ENCODE measurements at places on chromosomes 1 and 21. TPM values are rescaled to one million over a fixed set of nuclear protein-coding genes. Genes with fewer than 3 reads are reported as not detected.

DNA sequence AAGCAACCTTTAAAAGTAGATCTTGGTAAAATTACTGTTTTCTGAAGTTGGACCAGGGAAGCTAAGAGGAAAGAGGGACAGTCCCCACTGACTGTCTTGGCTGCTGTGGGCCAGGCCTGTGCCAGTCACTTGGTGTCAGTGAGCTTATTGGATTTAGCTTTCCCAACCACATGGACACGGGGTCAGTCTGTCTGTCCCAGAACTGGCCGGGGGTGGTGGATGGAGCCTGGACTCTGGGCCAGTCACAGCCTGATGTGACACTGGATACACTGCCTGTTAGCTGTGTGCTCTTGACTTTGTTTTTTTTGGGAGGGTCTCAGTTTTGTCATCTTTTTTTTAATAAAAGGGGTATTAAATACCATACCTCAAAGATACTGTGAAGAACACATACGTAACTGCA, 96.7 kb downstream of the GALNT2 start:
- H3K27ac ChIP-seq: no peak overlapping the region
- H3K36me3 ChIP-seq: no peaks in the 10 kb centered on the region
- no peak overlapping the region for H3K4me3 ChIP-seq
- peaks cover 15% of the 10 kb centered on the region for H3K4me1 ChIP-seq
- no peak for DNase-seq

GRCh38 chr21:22827422-22827821, 1829.2 kb downstream of the NCAM2 start:
- no peak overlapping the region for H3K4me3 ChIP-seq
- H3K36me3 ChIP-seq: no peaks in the 10 kb centered on the region
- H3K4me1 ChIP-seq: no peaks in the 10 kb centered on the region
- H3K27ac ChIP-seq: no peak overlapping the region
- H3K27me3 ChIP-seq: no peaks in the 10 kb centered on the region

Gene LTN1
- 23.4 TPM for total RNA-seq

Gene SPRR2E
- total RNA-seq: not detected

GRCh38 chr1:200909757-200910239, 15.1 kb downstream of the INAVA start:
- no peak overlapping the region for H3K4me3 ChIP-seq
- no peaks in the 10 kb centered on the region for H3K27me3 ChIP-seq
- H3K27ac ChIP-seq: no peak overlapping the region
- no peak for DNase-seq
- no peaks in the 10 kb centered on the region for H3K4me1 ChIP-seq
- no peaks in the 10 kb centered on the region for H3K36me3 ChIP-seq

- DNase-seq: no peak
- H3K36me3 ChIP-seq: no peaks in the 10 kb centered on the region
- peaks cover 12% of the 10 kb centered on the region for H3K4me1 ChIP-seq
- no peak overlapping the region for H3K27ac ChIP-seq
- peaks cover 11% of the 10 kb centered on the region for H3K27me3 ChIP-seq
- H3K4me3 ChIP-seq: peak overlapping the region; percentile 86
Observed at GRCh38 chr1:155086128-155086741, 7.6 kb downstream of the EFNA3 start.

DNA sequence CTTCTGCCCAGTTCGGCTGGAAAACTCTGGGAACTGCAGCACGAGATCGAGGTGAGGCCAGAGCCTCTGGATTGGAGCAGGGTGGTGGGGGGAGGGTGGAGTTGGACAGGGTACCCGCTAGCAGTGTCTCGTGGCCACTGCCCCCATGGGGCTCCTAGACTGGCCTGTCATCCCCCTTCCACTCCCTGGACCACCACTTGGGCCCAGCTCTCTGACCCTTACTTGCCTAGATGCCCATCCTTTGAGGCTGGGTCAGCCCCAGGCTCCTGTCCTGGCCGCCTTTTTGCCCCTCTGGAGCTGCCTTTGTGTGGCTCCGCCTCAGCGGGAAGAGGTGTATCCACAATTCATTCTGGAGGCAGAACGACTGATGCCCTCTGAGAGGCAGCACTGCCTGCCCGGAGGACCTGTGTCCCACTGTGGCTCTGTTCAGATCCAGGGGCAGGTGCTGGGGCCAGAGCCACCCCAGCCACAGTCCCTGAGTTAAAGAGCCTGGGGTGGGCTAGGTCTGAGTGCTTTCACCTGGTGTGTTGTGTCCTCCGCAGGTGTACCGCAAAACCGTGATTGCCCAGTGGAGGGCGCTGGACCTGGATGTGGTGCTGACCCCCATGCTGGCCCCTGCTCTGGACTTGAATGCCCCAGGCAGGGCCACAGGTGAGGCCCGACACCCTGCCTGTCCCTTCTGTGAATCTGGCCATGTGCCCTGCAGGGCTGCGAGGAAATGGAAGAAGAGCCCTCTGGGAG, 17.7 kb downstream of the FAAH start:
- no peaks in the 10 kb centered on the region for H3K4me1 ChIP-seq
- no peak overlapping the region for H3K4me3 ChIP-seq
- H3K36me3 ChIP-seq: no peaks in the 10 kb centered on the region

Gene COL11A1
- not detected for total RNA-seq

- no peak overlapping the region for H3K27ac ChIP-seq
- H3K36me3 ChIP-seq: no peaks in the 10 kb centered on the region
- no peak for DNase-seq
- H3K4me3 ChIP-seq: no peak overlapping the region
- no peaks in the 10 kb centered on the region for H3K27me3 ChIP-seq
Observed at GRCh38 chr1:30693366-30693765, 30.0 kb downstream of the MATN1 start.

GRCh38 chr1:28056129-28056925, 32.1 kb downstream of the EYA3 start:
- DNase-seq: no peak
- H3K4me3 ChIP-seq: no peak overlapping the region
- H3K27ac ChIP-seq: no peak overlapping the region
- no peaks in the 10 kb centered on the region for H3K27me3 ChIP-seq

DNA sequence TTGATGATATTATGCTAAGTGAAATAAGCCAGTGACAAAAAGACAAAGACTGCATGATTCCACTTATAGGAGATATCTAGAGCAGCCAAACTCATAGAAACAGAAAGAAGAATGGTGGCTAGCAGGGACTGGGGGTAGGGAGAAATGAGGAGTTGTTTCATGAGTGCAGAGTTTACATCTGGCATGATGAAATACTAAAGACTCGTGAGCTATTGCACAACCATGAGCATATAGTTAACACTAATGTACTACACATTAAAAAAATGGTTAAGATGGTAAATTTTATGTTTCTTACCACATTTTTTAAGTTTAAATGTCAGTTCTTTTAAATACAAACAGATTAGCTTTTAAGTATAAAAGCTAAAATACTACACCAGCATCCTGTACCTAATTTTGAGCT, 57.8 kb downstream of the ESRRG start:
- DNase-seq: no peak
- H3K27me3 ChIP-seq: no peaks in the 10 kb centered on the region
- H3K36me3 ChIP-seq: no peaks in the 10 kb centered on the region
- H3K4me3 ChIP-seq: no peak overlapping the region

- H3K36me3 ChIP-seq: no peaks in the 10 kb centered on the region
- peaks cover 39% of the 10 kb centered on the region for H3K4me1 ChIP-seq
- H3K4me3 ChIP-seq: no peak overlapping the region
Observed at GRCh38 chr1:7470904-7471638, 300.0 kb upstream of the VAMP3 start.

DNA sequence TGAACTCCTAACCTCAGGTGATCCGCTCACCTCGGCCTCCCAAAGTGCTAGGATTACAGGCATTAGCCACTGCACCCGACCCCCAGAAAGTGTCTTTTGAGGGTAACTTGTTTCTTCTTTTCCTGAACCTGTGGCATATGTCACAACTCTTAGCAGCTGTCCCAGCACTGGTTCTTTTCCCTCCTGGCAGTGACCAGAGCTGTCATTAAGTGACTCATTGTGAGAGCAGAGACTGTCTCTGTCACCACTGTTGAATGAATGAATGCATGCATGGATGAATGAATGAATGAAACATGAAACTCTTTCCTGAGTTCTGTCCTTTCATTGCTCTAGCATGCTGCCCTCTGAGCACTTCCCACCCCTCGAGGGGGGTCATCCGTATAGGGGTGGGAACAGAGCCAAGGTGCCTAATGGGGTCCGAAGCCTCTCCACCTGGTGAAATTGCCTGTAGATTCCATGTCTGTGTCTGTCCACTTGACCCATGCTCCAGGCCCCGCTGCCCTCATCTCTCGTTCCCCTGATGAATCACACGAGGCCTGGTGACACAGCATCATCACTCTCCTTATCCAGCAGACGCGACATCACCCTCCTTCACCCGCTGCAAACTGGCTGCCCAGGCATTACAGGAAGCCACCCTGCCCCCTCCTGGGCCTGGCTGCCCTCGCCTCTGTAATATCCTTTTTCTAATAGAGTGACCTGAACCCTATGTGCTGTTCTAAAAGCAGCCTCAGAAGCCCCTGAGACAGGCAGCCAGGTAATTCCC, 75.0 kb downstream of the IGSF21 start:
- no peak overlapping the region for H3K27ac ChIP-seq
- H3K27me3 ChIP-seq: no peaks in the 10 kb centered on the region
- no peaks in the 10 kb centered on the region for H3K4me1 ChIP-seq

Gene SIPA1L2
- total RNA-seq: 20.4 TPM

- H3K27ac ChIP-seq: peak overlapping the region; percentile 60
- H3K27me3 ChIP-seq: no peaks in the 10 kb centered on the region
- H3K36me3 ChIP-seq: no peaks in the 10 kb centered on the region
Observed at GRCh38 chr1:203402152-203402551, 51.2 kb upstream of the FMOD start.

Gene DCDC2B
- not detected for total RNA-seq

- no peak for DNase-seq
- H3K27ac ChIP-seq: no peak overlapping the region
- H3K4me1 ChIP-seq: no peaks in the 10 kb centered on the region
- peaks cover 23% of the 10 kb centered on the region for H3K36me3 ChIP-seq
- H3K4me3 ChIP-seq: no peak overlapping the region
- H3K27me3 ChIP-seq: no peaks in the 10 kb centered on the region
Observed at GRCh38 chr1:220203816-220204215, 68.4 kb downstream of the RAB3GAP2 start.

DNA sequence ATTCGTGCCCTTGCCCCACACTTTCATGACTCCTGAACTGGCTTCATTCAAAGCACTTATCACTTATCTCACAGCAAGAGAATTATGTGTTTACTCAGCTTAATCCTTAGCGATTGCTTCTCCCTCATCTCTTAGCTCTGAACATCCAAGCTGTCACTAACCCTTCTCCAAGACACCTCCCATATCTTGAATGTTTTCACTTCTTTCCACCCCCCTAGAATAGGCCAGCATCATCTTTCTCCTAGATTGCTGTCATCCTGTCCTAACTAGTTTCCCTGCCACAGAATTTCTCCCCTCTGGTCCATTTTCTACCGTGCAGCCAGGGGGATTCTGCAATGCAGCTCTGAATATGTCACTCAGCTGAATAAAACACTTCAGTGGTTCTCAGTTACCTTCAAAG, 68.6 kb upstream of the SPATA6 start:
- H3K36me3 ChIP-seq: no peaks in the 10 kb centered on the region
- no peak overlapping the region for H3K27ac ChIP-seq
- no peak overlapping the region for H3K4me3 ChIP-seq

Gene INSRR
- not detected for total RNA-seq

Gene COL18A1
- 811 TPM for total RNA-seq

DNA sequence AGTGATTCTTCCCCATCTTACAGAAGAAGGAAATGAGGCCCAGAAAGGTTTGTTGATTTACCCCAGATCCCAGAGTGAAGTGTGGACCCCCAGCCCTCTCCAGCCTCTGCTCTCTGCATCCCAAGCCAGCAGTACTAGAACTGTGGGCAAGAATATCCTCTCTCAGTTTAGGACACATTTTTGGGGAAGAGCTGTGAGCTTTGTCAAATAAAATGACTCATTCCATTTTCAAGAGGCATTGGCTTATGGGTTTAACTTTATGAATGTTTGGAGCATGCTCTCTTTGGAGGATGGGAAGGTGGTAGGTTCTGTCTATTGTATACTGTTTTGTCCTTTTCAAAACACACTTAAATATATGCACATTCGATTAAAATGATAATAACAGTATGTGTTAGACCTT, 70.6 kb upstream of the CNTN2 start:
- no peak for DNase-seq
- H3K27me3 ChIP-seq: no peaks in the 10 kb centered on the region
- no peaks in the 10 kb centered on the region for H3K4me1 ChIP-seq
- no peaks in the 10 kb centered on the region for H3K36me3 ChIP-seq
- no peak overlapping the region for H3K27ac ChIP-seq
- no peak overlapping the region for H3K4me3 ChIP-seq

GRCh38 chr21:27740084-27740483, 773.2 kb upstream of the ADAMTS5 start:
- H3K36me3 ChIP-seq: no peaks in the 10 kb centered on the region
- H3K27ac ChIP-seq: no peak overlapping the region
- DNase-seq: no peak
- H3K4me3 ChIP-seq: no peak overlapping the region
- peaks cover 9% of the 10 kb centered on the region for H3K4me1 ChIP-seq
- H3K27me3 ChIP-seq: no peaks in the 10 kb centered on the region

Gene ATP1A4
- total RNA-seq: 0.68 TPM

DNA sequence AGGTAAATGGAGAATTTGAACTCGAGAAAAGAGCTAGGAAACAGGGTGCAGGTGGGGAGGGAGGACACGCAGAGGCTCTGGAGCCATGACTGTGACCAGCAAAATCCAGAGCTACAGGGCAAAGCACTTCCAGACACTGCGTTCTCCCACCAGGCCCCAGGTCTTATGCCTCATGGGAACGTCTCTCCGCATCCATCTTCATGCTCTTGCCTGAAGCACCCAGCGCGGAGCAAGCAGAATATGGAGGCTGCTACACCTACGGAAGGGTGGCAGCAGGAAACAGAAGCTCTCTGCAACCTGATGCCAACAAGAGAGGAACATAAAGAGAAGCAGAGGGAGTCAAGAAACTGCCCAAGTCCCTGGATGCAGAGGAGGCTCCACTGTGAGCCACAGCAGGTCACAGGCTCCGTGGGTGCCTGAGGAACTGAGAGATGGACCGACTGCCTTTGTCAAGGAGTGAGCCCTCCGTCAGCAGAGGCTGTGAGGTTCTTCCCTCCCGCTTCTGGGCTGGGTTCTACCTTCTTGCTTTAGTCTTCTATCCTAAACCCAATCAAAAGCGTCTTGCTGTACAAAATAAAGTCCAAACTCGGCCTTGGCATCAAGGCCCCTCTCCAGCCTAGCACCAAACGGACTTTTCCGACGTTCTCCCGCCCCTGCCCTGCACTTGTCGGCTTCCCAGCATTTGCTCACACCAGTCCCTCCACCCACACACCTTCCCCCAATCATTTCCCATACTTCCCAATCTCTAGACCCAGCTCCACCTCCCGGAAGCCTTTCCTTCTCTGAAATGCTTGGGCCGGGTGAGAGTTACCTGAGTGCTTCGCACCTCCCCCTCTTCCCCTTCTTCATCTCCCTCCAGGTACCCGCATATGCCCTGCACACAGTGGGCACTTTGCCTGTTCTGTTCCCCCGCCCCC, 930 bp downstream of the DHCR24 start:
- no peaks in the 10 kb centered on the region for H3K36me3 ChIP-seq
- H3K27me3 ChIP-seq: no peaks in the 10 kb centered on the region
- peak overlapping the region; percentile 95 for H3K4me3 ChIP-seq
- peaks cover 23% of the 10 kb centered on the region for H3K4me1 ChIP-seq
- H3K27ac ChIP-seq: no peak overlapping the region
- no peak for DNase-seq

Gene TCHHL1
- total RNA-seq: not detected

Data from thoracic aorta (tissue), 2 donors.